HCT116 (cell line): ENCODE measurements at places on chromosomes 7 and 10.

DNA sequence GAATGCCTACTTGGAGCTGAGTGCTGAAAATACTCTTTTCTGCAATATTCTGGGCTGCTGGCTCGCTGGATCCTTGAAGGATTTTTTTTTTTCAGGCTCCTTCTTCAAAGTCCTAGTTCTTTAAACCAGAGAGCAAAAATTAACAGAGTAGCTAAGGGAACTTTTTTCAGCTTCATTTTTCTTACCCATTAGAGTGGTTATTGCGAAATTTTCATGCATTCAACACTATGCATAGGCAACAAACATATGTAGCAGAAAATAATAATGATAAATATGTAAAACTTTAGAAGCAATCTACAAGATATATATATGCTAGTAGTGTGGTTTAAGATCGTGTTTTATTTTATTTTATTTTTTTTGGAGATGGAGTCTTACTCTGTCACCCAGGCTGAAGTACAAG lies 264.6 kb downstream of the SFMBT2 start:
- H3K27ac ChIP-seq = no peak overlapping the region
- no peak overlapping the region for H3K4me3 ChIP-seq
- H3K27me3 ChIP-seq = no peaks in the 10 kb centered on the region
- H3K36me3 ChIP-seq = no peaks in the 10 kb centered on the region

- no peak overlapping the region for H3K27ac ChIP-seq
- no peak overlapping the region for H3K4me3 ChIP-seq
- no peaks in the 10 kb centered on the region for H3K36me3 ChIP-seq
- no peak for DNase-seq
Observed at GRCh38 chr7:129332254-129333035, 101.8 kb upstream of the STRIP2 start.

- H3K27me3 ChIP-seq = peaks cover 9% of the 10 kb centered on the region; the same call in 1 of the 2 replicates
- H3K27ac ChIP-seq = no peak overlapping the region
- H3K4me1 ChIP-seq = 0 out of 2 replicates have a peak, but pooled peaks cover 5% of the 10 kb centered on the region
- H3K36me3 ChIP-seq = no peaks in the 10 kb centered on the region
Observed at GRCh38 chr10:116766837-116767634, 24.7 kb upstream of the HSPA12A start.

DNA sequence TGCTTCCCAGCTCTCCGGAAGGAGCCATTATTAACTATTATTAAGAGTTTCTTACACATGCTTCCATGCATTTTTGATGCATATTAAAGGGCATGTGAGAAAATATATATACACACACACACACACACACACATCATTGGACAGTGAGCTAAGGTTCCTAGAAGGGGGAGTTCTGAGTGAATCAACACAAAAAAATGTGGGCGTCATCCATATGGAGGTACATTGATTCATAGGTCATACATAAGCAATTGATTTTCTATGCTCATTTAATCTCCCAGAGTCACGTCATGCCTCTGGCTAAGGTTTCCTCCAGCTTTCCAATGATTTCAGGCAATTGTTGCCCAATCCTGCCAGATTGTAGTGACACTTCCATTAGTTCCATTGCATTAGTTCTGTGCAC lies 269.4 kb downstream of the DNAJB9 start:
- no peaks in the 10 kb centered on the region for H3K4me1 ChIP-seq
- DNase-seq = no peak
- no peak overlapping the region for H3K4me3 ChIP-seq
- H3K36me3 ChIP-seq = no peaks in the 10 kb centered on the region

GRCh38 chr10:60443346-60443745 lies 53.7 kb upstream of the ANK3 start:
- H3K4me3 ChIP-seq = no peak overlapping the region
- no peak for DNase-seq
- H3K36me3 ChIP-seq = no peaks in the 10 kb centered on the region
- no peaks in the 10 kb centered on the region for H3K27me3 ChIP-seq
- H3K27ac ChIP-seq = no peak overlapping the region
